ENCODE measurements at places on chromosomes 1 and 21.

DNA sequence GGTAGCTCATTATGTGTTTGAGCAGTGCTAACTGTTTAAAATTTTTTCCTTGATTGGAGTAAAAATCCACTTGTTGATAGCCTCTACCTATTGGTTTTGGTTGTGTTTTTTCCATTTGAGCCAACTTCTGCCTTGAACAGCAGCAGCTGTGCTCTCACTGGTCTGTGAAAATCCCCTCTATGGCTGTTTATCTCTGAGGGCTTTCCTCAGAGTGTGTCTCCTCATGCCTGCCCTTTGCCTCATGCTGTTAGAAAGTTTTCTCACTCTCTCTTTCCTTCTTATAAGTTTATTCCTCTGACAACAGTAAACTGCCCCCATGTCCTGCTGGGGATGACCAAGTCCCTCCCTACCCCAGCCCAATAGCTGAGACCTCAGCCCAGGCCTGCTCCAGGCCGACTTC lies 14.1 kb downstream of the REG4 start:
- DNase-seq = no peak

- no peak for DNase-seq
Measured at GRCh38 chr21:39628385-39628784, 15.6 kb downstream of the B3GALT5 start.

DNA sequence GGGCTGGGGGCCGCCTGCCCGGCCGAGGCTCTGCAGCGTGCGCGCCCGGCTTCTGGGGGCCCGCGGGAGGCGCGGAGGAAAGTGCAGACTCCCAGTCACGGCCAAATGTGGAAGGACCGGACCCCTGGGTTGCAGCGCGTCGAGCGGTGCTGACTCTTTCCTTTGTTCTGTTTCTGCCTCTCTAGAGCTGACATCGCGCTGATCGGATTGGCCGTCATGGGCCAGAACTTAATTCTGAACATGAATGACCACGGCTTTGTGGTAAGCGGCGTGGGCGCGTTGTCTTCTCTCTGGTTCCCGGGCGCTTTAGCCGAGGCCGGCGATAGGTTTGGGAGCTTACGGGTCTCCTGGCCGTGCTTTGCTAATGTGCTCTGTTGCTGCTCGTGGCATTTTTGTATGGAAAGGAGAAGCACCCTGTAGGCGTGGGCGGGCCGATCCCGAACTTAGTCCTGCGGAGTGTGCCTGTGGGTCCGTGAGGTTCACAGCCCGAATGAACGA lies 629 bp downstream of the PGD start:
- no peak for DNase-seq

DNA sequence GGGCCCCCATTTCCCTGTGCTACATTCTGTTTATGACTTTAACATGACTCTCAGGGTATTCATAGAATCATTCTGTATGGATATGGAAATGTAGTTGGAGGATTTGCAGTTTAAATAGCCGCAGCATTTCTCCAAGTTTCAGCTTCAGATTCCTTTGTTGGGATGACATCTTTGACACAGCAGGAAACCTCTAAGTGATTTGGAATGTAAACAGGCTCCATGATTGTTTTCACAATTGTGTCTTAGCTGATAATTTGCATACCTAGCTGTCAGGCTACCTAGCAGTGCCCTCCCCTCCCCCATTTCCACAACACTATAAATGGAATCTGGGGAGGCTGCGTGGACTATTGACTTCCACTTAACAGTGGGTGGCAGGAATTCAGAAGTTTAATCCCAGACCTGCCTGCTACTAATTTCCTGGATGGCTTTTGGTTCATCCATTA lies 290.2 kb downstream of the HLX start:
- no peak for DNase-seq

- DNase-seq = no peak
Measured at GRCh38 chr1:180168786-180169639, 14.3 kb downstream of the QSOX1 start.
